Epithelial cell of alveolus of lung (primary cell): ENCODE measurements at places on chromosomes 7 and 10. TPM values are rescaled to one million over a fixed set of nuclear protein-coding genes. Genes with fewer than 3 reads are reported as not detected.

Gene NPFFR1
- not detected in 2 replicates for total RNA-seq

Gene VSIR
- 1.8 and 21.9 TPM in 2 replicates for total RNA-seq

Gene PTF1A
- total RNA-seq, result not detected in 2 replicates

Gene FAM25A
- total RNA-seq, result not detected in 2 replicates

Gene PVRIG
- not detected in 2 replicates for total RNA-seq

Gene CFAP69
- 1.3 and 3.5 TPM in 2 replicates for total RNA-seq

Gene CPA2
- not detected in 2 replicates for total RNA-seq

Gene CRHR2
- total RNA-seq, result not detected in 2 replicates

Gene JAKMIP3
- 0.08 TPM in 1 of 2 replicates, not detected in the other for total RNA-seq

Gene PLAU
- 156 and 449 TPM in 2 replicates for total RNA-seq

Gene SLC13A1
- not detected in 2 replicates for total RNA-seq

Gene FXYD4
- total RNA-seq, result not detected in 2 replicates

Gene PPP1R17
- not detected in 2 replicates for total RNA-seq

Gene EPDR1
- total RNA-seq, result 4.6 and 11.4 TPM in 2 replicates

Gene SLC26A5
- not detected in 2 replicates for total RNA-seq

Gene HOXA1
- 1.4 and 3.9 TPM in 2 replicates for total RNA-seq
